ENCODE measurements at places on chromosomes 7 and 10.

DNA sequence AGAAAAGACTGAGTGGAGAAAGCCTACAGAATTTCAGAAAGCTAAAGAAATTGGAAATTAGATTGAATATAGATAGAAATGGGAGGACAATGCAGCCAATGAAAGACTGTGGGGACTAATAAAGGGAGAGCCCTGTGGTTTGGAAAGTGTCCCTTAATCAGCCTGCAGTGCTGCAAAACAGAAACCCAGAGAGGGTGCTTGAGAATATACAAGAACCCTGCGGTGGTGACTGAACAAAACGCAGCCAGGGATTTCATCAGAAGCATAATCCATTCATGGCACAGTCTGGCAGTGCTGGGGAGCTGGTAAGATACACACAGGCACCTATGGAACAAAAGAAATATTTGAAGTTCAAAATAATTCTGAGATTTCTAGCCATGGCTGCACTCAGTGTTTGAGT lies 19.1 kb downstream of the CEP41 start:
- no peak for DNase-seq

GRCh38 chr10:98536551-98536950 lies 89.8 kb upstream of the HPS1 start:
- DNase-seq, result no peak

GRCh38 chr7:141317033-141317585 lies 234.1 kb upstream of the AGK start:
- no peak for DNase-seq

- peak; percentile 8 for DNase-seq
Measured at GRCh38 chr7:24701261-24702235, 55.7 kb downstream of the GSDME start.

DNA sequence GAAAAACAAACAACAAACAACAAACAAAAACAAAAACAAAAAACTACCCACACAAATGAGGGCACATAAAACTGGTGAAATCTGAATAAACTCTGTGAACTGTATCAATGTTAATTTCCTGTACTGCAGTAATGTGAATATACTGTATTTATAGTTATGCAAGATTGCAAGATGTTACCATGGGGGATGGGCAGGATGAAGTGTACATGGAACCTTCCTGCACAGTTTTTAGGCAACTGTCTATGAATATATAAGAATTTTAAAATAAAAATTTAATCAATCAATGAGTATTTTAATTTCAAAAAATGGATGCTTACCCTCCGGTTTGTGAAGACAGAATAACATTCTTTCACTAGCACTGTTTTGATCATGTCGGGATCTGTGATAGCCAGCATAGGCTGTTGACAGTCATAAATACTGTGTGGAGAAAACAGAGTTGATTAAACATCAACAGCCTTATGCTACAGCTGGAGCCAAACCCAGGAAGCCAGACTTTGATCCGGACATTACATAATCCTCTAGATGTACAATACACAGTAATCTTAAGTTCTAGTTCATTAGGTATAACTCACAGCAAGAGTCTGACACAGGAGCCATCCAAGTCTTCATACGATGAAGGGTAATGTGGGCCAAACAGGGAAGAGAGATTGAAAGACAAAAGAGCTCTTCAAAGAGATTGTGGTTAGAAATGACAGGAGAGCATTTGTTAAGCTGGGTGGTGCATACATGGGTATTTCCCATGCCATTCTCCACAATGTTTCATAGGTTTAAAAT lies 14.8 kb downstream of the CYP3A7 start:
- no peak for DNase-seq
